SJSA1 (cell line): ENCODE measurements at places on chromosomes 2 and 18. TPM values are rescaled to one million over a fixed set of nuclear protein-coding genes. Genes with fewer than 3 reads are reported as not detected.

The LRP1B gene
- total RNA-seq: 0.08 TPM in 1 of 2 replicates, not detected in the other

DNA sequence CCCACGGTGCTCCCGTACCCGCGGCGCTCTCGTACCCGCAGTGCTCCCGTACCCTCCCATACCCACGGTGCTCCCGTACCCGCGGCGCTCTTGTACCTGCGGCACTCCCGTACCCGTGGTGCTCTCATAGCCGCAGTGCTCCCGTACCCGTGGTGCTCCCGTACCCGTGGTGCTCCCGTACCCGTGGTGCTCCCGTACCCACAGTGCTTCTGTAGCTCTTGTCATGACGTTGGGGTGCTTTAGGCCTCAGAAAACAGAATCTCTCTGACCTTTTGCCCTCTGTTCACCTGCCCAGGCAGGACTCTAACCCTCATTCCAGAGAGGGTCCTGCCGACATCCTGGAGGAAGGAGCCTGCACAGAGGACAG, 35.3 kb downstream of the SLC66A2 start:
- H3K4me3 ChIP-seq: no peak overlapping the region
- peaks cover 36% of the 10 kb centered on the region for H3K36me3 ChIP-seq
- no peak overlapping the region for H3K27ac ChIP-seq
- no peak for DNase-seq
- no peaks in the 10 kb centered on the region for H3K4me1 ChIP-seq
- H3K27me3 ChIP-seq: no peaks in the 10 kb centered on the region

The PSMA8 gene
- not detected in 2 replicates for total RNA-seq

DNA sequence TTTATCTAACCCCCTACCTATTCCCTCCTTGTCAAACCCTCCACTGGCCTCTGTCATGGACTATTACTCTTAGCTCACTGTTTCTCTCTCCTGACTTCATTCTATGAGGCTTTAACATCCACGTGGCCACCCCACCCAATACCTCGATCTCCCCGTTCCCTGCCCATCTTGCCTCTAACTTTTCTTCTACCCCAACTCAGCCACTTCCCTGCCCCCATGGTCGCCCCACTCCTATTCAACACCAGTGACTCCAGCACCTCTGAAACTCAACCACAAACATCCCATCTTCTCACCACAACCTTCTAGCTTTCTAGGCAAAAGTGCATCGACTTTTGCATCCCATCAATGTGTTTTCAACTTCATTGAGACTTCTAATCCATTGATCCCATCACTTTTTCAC, 94.2 kb upstream of the EPAS1 start:
- no peaks in the 10 kb centered on the region for H3K27me3 ChIP-seq
- no peak overlapping the region for H3K4me3 ChIP-seq
- DNase-seq: no peak
- H3K27ac ChIP-seq: no peak overlapping the region
- H3K36me3 ChIP-seq: no peaks in the 10 kb centered on the region

GRCh38 chr2:221517146-221517695, 54.9 kb downstream of the EPHA4 start:
- no peaks in the 10 kb centered on the region for H3K27me3 ChIP-seq
- no peak overlapping the region; the same call in 1 of the 2 replicates for H3K27ac ChIP-seq
- no peak overlapping the region for H3K4me3 ChIP-seq
- no peak for DNase-seq
- no peaks in the 10 kb centered on the region for H3K36me3 ChIP-seq

DNA sequence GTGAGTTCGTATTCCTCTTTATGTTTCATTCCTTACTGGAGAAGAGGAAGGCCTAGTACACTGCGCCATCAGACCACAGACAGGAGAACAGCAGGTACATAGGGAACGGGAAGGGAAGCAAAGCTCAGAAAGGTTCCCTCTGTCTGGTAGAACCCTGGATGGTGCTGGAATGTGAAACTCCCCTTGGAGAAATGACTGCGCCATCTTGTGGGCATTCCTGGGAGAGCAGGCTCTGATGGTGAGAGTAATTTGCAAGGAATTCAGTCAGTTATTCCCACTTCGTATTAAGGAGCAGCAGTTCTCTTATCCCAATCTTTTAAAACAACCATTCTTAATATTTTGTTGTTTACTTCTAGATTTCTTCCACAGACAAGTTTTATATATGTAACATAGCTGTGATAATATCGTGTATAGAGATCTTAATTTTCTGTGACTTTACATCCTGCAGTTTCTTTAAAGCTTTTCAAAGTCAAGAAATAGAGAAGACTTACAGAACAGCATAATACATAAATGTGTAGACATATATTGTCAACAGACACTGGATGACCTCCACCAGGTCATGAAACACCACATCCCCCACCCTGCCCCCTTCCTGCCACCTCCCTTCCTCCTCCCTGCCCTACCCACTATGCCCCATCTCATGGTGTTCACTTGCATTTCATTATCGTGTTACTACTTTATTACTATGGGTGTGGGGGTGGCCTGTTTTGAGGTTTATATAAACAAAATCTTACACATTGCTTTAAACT, 83.9 kb downstream of the ARHGEF4 start:
- no peaks in the 10 kb centered on the region for H3K36me3 ChIP-seq
- H3K27me3 ChIP-seq: peaks cover 6% of the 10 kb centered on the region; the same call in 1 of the 2 replicates
- no peak overlapping the region for H3K27ac ChIP-seq
- peak; percentile 71 for DNase-seq

The PLGLB2 gene
- total RNA-seq: 2.1 TPM in 1 of 2 replicates, not detected in the other

DNA sequence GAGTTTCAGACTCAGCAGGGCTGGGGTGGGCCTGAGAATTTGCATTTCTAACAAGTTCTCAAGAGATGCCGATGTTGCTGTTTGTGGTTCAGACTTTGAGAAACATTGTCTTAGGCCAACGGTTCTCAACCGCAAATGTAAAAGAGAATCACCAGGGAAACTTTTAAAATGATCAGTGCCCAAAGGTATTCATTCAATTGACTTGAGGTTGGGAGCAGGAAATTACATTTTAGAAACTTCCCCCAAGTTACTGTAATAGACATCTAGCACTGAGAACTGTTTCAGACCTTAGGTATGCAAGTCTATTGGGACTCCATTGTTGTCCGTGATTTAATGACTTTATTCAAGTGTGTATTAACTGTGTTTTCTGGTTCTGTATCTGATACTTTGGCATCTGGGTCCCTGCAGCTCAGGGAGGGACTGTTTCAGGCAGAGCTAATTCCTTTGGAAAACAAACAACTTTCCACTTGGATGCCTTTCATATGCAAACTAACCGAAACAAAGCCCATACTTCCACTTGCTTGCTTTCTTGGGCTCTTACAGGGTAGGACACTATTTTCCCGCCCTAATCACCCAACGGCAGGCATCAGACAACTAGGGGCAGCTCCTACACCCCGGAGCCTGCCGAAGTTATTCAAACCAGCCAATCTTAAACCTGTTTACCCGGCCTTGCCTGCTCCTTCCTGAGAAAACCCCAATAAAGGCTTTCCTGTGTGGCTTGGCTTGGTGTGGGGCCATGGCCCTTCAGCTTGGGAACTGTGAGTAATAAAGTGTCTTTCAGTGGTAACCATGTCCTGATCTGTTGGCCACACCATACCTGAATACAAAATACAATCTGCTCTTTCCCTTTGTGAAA, 97.6 kb downstream of the POLE4 start:
- peak overlapping the region; percentile 97 for H3K27ac ChIP-seq
- peaks cover 37% of the 10 kb centered on the region for H3K4me1 ChIP-seq
- H3K36me3 ChIP-seq: no peaks in the 10 kb centered on the region
- DNase-seq: peak; percentile 79
- H3K4me3 ChIP-seq: no peak overlapping the region
- no peaks in the 10 kb centered on the region for H3K27me3 ChIP-seq

The AMER3 gene
- total RNA-seq: not detected in 2 replicates

The IL1B gene
- total RNA-seq: 4.2 and 4.3 TPM in 2 replicates

The ATG4B gene
- 80.9 and 105 TPM in 2 replicates for total RNA-seq

- H3K27me3 ChIP-seq: no peaks in the 10 kb centered on the region
- H3K4me3 ChIP-seq: no peak overlapping the region
- 0 out of 2 replicates have a peak overlapping the region, but pooled peaks have one; percentile 2 for H3K27ac ChIP-seq
- no peak for DNase-seq
Observed at GRCh38 chr2:213232649-213233437, 51.4 kb upstream of the SPAG16 start.

The FSHR gene
- total RNA-seq: not detected in 2 replicates

The GRP gene
- total RNA-seq: not detected in 2 replicates

- H3K4me3 ChIP-seq: no peak overlapping the region
- DNase-seq: no peak
- 0 out of 2 replicates have a peak, but pooled peaks cover 6% of the 10 kb centered on the region for H3K4me1 ChIP-seq
- no peaks in the 10 kb centered on the region; the same call in 1 of the 2 replicates for H3K27me3 ChIP-seq
- no peaks in the 10 kb centered on the region for H3K36me3 ChIP-seq
Observed at GRCh38 chr2:203909974-203910373, 26.6 kb upstream of the ICOS start.

DNA sequence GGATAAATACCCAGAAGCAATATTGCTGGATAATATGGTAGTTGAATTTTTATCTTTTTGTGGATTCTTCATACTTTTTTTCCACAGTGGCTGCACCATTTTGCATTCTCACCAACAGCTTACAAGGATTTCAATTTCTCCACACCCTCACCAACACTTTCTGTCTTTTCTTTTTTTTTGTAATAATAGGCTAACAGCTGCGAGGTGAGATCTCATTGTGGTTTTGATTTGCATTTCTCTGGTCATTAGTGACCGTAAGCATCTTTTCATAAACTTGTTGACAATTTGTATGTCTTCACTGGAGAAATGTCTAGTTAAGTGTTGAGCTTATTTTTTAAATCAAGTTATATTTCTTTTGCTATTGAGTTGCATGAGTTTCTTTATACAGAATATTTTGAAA, 17.6 kb upstream of the SLC9A2 start:
- H3K27me3 ChIP-seq: no peaks in the 10 kb centered on the region
- no peaks in the 10 kb centered on the region for H3K36me3 ChIP-seq
- H3K4me1 ChIP-seq: no peaks in the 10 kb centered on the region
- no peak overlapping the region for H3K27ac ChIP-seq
